Stimulated activated CD8-positive, alpha-beta memory T cell treated with anti-CD3 and anti-CD28 coated beads, Interleukin-2, amount 100 ng/mL, for 1 hour (primary cell): ENCODE measurements at places on chromosomes 2 and 18.

DNA sequence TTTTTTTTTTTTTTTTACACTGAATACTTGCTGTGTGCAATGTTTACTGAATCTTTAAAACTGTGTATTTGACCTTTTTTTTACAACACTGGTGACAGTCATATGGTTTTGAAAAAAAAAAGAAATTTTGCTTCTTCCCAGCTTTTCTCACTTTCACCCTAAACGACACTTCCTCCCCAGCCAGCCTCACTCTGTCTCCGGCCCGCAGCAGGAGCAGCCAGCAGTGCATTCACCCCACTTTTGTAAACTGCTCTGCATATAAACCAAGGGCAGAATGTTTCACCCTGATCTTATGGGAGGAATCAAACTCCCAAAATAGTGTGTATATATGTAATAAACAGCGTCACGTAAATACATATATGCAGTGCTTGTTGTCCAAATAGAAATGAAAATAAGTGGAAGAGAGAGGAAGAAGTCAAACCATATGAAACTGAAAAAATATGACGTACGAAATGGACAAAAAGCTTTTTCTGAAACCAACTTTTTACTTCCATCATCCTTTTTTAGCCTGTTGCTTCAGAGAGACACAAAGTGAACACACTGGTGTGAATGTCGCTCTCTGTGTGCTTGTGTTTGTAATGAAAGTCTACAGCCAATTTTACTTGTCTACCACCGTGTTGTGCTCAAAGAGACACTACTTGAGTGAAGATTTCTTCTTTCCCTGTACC, 54.2 kb downstream of the ZCCHC2 start:
- DNase-seq, result no peak

- DNase-seq, result no peak
These were observed 147.5 kb upstream of the SESTD1 start for GRCh38 chr2:179412112-179412511.

DNA sequence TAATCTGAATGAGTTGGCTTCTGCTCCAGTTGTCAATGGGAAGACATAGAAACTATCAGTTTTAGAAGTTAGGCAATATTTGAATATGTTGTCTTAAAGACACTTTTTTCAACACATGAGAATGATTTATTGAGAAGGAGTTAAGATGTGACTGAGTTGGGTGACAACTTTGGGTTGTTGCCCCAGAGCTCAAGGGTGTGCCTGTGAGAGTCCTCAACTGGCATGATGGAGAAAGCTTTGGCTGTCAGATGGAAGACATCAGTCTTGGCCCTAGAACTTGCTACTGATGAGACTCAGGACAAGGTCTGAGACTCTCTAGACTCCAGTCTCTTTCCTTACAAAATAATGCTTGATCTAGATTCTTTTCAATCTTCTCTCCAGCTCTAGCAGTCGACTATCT, 69.0 kb upstream of the CTAGE1 start:
- no peak for DNase-seq

DNA sequence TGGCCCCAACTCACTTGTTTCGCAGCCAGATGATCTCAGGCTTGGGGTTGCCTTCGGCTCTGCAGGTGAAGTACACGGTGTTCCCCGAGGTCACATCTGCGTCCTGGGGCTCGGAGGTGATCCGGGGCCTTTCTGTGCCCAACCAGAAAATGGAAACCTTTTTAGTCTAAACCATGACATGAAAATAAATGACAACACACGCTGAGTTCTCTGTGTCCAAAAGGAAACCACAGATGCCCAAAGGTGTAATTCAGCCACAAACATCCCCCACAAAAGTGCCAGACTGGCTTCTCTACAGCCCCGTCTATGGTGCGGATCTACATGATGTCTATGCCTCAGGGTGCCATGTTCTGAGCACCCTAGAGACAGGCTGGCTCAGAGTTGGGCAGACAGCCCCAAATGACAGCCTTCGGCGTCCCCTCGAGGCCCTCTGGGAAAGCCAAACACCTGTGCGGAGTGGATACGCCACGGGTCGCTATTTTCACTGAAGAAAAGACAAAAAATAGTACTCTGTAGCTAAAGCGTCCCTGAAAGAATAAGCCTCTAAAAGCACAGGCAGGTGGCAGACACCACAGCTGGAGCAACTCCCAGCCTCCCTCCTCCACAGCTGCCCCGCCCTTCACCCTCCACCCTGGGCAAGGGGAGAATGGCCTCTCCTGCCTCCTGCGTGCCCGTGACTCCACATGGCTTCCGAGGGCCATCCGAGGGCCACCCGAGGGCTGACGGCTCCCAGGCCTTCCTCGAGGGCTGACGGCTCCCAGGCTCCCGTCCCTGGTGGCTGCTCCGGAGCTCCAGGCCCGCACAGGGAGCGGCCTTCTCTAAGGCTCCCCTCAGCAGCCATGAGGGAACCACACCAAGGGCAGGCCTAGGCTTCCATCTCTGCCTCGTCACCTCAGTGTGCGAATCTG, 67.1 kb downstream of the PXDN start:
- no peak for DNase-seq

- DNase-seq, result no peak
These were observed 147.8 kb downstream of the FTCDNL1 start for GRCh38 chr2:199703199-199703598.

GRCh38 chr2:15048000-15048399, 415.5 kb downstream of the LRATD1 start:
- DNase-seq, result no peak

GRCh38 chr2:11073251-11073650, 82.0 kb upstream of the SLC66A3 start:
- no peak for DNase-seq

DNA sequence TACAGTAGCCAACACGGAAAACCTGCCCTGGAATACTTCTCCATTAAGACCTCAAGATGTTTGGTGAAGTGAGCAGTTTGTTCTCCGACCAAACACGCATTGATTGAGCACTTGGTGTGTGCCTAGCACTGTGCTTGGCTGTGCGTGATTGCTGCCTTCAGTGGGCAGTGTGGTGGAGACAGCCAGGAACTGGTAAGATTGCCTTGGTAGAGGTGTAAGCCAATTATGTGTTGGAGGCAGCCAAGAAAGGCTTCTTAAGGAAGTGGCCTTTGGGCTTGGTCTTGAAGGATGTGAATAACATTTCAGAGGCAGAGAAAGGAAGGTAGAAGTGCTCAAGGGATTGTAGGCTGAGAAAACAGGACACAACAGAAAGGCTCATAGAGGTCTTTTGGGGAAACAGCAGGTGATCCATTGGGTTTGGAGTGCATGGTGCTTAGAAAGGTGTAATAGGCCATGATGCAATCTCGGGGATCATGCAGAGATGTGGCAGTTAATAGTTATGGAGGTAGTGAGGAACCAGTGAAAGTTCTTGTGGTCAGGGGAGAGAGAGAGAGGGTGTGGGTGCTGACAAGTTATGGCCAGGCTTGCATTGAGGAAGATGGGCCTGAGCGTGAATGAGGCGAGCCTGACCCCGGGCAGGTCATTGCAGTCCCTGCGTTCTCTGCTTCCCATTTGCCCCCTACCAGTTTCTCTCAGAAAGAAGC, 6.3 kb downstream of the B3GNT2 start:
- no peak for DNase-seq

- no peak for DNase-seq
These were observed 6.1 kb downstream of the ONECUT2 start for GRCh38 chr18:57441071-57441794.

DNA sequence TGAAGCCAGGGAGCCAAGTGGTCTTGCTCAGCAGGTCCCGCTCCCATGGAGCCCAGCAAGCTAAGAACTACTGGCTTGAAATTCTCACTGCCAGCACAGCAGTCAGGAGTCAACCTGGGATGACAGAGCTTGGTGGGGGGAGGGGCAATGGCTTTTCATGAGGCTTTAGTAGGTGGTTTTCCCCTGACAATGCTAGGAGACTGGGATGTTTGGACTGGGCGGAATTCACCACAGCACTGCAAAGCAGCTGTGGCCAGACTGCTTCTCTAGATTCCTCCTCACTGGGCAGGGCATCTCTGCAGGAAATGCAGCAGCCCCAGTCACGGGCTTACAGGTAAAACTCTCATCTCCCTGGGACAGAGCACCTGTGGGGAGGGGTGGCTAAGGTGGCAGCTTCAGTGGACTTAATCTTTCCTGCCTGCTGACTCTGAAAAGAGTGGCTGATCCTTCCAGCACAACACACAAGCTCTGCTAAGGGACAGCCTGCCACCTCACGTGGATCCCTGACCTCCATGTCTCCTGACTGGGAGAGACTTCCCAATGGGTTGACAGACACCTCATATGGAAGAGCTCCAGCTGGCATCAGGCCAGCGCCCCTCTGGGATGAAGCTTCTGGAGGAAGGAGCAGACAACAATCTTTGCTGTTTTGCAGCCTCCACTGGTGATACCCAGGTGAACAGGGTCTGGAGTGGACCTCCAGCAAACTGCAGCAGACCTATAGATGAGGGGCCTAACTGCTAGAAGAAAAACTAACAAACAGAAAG, 349.7 kb upstream of the ST6GAL2 start:
- DNase-seq, result no peak

DNA sequence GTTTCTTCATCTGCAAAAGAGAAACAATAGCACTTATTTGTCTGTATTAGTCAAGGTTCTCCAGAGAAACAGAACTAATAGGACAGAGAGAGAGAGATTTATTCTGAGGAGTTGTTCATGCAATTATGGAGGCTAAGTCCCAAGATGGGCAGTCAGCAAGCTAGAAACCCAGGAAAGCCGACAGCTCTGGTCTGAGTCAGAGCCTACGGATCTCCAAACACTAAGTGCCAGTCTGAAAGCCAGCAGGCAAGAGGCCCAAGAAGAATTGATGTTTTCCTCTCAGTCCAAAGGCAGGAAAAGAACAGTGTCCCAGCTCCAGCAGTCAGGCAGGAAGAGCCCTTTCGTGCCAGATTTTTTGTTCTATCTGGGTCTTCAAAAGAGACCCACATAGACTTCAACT, 36.5 kb upstream of the SLC66A3 start:
- DNase-seq, result no peak

- no peak for DNase-seq
These were observed 171.1 kb downstream of the FTCDNL1 start for GRCh38 chr2:199679883-199680282.

DNA sequence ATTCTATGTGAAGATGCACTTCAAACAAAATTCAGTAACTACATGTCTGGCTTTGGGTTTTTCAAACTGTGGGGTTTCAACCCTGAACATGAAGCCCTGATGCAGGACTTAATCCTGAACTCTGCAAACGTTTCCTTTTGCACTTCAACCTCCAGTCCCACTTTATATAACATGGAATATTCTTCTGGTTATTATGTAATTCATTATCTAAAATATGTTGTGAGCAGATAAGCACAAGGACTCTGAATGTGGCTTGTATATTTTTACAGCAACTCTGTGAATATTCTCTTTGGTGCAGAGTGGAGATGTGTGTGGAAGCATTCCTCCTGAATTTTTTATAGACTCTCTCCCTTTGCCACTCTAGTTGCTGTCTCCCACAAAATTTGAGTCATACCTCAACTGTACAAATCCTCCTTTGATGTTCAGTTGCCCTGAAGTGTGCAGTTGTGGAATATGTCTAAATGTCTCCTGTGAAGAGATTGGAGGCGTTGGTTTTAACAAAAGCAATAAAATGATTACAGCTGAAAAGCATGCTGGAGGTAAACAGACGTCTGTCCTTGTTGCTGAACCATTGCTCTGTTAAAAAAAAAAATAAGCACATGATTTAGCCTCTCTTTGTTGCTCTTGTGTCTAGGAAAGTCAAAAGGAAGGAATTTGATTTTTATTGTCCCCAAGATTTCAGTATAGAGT, 205.1 kb upstream of the NRP2 start:
- no peak for DNase-seq

DNA sequence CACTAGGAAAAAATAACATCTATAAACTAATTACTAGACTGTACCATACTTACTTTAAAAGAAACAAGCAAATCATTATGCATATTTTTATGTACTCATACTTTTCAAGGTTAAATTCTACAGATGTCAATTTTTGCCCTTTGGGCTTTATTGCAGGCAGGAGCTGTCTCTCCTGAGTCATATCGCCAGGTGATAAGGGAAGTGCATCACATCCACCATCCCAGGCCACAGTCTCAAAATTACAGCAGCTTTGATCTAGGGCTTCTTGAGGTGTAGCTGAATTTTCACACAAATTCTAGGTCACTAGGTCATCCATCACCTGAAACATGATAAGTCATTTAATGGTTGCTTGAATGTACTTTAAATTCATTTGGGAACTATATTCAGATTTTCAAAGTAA, 38.4 kb upstream of the FRZB start:
- no peak for DNase-seq

DNA sequence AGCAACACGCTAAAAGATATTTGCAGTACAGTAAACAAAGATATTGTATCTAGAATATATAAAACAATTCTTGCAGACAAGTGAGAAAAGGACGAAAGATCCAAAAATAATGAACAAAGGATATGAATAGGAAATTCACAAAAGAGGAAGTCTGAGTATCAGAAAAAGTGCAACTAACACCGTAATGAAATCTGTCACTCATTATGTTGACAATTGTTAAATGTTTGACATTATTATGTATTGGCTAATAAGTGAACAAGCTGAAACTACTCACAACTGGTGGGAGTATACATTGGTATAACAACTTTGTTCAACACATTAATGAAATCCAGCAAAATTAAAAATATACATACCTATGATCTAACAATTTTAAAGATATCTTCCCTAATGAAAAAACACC, 36.7 kb upstream of the ASXL3 start:
- DNase-seq, result no peak

GRCh38 chr2:152407204-152407721, 72.3 kb downstream of the FMNL2 start:
- DNase-seq, result no peak

DNA sequence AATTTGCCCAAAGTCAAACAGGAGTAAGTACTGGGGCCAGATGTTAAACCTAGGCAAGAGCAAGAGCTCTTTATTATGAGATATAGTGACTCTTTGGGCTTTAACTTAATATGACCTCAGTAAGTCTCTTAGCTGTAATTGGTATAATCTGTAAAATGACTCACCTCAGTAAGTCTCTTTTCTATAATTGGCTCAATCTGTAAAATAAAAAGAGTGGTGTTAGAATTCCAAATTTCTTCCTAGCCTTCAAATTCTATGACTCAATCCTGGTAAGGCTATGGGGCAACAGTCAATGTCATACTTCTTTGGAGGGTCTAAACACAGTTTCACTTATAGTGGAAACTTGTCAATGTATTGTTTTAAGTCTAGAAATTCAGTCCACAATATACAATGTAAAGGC, 1608.9 kb upstream of the PIK3C3 start:
- no peak for DNase-seq

DNA sequence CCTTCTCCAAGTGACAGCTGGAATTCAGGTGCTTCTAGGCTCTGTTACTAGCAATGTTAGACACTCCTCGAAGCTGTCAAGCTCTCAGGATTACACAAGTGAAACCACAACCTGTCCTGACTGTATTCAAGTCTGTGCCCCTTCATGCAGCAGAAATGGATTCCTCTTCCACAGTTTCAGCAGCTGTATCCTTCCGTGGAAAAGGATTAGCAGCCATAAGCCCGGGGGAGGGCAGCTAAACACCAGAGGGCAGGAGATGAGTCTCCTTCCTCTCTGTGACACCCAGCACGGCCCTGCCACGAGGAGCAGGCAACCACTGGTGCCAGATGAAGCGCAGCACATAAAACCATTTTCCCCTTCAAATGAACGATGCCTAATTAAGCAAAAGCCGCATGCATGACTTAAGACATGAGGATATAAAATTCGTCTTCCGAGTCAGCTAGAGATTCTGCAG, 1.2 kb downstream of the ST3GAL5 start:
- peak; percentile 23 for DNase-seq
